ENCODE measurements at places on chromosomes 5 and 9.

- DNase-seq: no peak
Observed at GRCh38 chr9:114409103-114409780, 21.5 kb upstream of the AKNA start.

- DNase-seq: no peak
Observed at GRCh38 chr5:76845890-76846289, 3.9 kb upstream of the S100Z start.

DNA sequence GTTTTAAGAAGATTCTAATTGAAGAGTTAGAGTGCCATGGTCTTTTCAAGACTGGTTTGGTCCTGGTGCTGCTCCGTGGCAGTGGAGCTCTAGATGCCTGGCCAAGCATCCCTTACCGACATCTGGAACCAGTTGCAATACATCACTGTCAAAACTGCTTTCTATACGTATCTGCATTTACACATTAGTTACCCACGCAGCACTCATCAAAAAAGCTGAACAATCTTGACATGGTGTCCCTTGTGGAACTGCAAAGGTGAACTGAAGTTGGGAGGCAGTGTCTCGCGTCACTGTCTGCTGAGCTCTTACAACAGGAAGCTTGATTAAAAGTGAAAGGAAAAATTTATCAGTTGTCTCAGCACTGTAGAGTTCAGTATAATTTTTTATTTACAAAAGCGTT lies 82.6 kb downstream of the PBX3 start:
- DNase-seq: peak; percentile 19

DNA sequence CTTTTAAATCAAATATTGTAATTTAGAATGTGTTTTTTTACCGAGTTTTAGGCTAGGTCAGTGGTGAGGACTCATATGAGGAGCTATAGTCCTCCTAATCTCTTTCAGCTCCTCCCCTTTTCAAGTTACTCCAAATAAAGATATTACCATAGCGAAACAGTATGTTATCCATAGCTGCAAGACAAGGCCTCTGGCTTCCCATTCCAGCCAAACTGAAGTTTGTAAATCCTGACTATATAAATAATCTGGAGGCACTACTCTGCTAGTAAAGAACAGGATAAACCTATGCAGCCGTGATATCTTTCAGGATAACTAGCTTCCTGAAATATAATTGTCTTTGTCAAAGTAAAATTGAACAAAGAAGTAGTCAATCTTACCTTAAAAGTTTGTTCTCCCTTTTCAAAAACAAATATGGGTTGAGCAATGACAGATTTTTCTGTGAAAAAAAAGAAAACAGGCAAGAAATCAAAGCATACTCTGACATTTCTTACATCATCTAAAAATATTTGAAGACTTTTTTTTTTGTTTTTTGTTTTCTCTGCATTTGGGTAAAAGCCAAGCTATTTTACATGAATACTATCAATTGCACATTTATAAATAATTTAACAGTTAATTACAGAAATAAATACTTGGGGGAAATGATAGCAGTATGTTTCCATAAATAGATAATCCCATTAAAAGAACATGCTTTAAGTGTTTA lies 29.3 kb upstream of the NADK2 start:
- no peak for DNase-seq

- no peak for DNase-seq
Observed at GRCh38 chr5:124867137-124867704, 120.8 kb upstream of the ZNF608 start.

GRCh38 chr5:8517456-8517855 lies 648.5 kb downstream of the MTRR start:
- DNase-seq: no peak

DNA sequence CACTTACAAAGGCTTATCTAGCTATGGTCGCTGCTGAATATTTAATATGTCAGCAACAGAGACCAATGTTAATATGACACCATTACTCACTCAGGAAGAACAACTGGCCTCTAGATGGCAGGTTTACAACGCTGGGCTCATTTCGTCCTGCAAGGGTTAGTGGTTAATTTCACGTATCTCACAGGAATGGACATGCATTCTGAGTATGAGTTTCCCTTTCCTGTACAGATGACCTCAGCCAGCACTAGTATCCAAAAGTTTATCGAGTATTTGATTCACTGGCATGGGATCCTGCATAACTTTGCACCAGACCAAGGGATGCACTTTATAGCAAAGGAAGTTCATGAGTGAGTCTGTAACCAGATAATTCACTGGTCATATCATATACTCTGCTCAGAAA lies 8.7 kb upstream of the TRPC7 start:
- DNase-seq: no peak

DNA sequence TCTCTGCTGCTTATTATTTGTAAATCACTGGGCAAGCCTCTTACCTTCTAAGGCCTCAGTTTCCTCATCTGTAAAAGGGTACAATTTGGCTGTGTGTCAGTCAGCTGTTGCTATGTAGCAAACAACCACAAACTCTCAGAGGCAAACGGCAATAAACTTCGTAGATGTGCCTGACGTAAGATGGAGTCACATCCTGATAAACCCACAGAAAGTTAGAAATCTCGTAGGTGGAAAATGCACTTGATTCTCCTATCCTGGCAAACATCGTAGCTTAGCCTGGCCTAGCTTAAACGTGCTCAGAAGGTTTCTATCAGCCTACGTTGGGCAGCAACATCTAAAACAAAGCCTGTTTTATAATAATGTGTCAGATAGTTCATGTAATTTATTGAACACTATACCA lies 35.0 kb upstream of the UNC5A start:
- DNase-seq: no peak

DNA sequence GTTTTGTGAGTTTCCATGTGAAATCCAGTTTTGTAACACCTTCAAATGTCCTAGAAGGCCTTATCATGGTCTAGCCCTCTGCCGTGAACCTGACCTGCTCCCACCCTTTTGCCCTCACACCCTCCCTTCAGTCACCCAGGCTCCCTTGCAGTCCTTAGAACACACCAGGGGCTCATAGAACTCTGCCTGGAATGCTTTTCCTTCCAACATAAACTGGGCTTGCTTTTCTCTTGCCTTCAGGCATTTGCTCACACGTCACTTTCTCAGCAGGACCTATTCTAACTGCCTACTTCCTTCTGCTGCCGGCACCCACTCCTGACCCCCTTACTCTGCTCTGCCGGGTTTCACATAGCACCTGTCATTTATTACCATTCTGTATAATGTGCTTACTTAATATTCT lies 111.9 kb downstream of the PDE8B start:
- no peak for DNase-seq

- DNase-seq: no peak
Observed at GRCh38 chr5:95086927-95087815, 197.7 kb downstream of the MCTP1 start.

GRCh38 chr5:157870837-157871834 lies 12.2 kb upstream of the CLINT1 start:
- no peak for DNase-seq

GRCh38 chr9:75844321-75844720 lies 46.2 kb upstream of the PCSK5 start:
- no peak for DNase-seq

Data from stimulated activated CD8-positive, alpha-beta memory T cell treated with anti-CD3 and anti-CD28 coated beads, Interleukin-4, amount 100 ng/mL, for 24 hours (primary cell).